ENCODE measurements at places on chromosomes 6 and 20.

DNA sequence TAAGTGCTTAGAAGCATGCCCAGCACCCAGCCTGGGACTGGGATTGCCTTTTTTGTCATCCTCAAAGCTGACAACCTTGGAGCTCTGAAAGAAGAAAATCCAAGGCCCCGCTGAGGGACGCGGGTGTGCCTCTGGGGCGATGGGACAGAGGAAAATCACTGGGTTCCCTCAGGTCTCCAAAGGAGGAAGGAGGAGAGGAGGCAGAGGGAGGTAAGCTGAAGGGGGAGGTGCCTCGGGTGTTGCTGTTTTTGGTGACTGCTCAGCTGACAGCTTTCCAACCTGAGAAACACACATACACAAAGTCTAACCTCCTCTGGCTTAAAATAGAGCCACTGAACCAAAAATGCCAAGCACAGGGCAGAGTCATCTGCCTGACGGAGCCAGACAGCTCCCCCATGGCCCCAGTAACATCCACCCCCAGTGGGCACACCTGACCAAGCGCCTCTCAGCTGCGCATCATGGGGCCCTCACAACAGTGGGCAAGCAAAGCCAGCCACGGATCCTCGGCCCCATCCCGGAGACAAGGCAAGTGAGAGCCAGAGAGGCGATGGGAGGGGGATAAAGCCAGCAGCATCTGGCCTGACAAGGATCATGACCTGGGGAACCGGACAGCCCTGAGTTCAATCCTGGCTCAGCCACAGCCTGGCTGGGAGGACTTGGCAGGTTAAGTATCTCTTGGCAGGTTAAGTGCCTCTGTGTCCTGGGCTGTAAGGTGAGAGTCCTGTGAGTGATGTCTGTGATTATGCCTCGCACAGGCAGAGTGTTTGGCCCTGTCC lies 3.2 kb upstream of the KCNK15 start:
- no peak for DNase-seq

- DNase-seq, result no peak
Observed at GRCh38 chr20:19000078-19000477, 186.5 kb downstream of the SCP2D1 start.

DNA sequence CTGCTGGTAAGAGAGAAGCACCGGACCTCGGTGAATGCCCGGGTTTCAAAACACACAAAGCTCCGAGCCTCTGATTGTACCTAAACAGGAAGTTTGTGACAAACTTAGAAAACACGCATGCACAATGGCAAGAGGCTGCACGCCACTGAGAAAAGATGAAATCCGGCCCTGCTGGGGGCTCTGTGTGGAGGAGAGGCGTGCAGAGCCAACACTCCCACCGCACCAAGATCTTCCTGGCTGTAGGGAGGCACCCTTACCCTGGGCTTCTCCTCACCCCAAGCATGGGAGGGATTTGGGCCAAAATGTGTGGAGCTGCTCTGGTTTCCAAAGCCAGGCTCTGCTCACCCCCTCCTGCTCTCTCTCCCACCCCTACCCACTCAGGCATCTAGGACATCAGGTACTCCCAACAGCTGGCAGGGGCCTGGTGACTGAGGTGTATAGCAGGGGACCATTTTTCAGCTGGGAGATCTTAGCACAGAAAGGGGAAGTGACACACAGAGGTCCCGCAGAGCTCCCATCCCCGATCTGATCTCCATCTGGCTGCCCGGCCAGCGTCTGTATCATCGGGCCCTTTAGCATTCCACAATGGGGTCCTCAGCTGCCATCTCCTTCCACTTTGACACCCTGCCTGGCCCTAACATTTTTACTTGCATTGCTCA lies 84.2 kb downstream of the TRERF1 start:
- DNase-seq, result peak; percentile 37

- DNase-seq, result no peak
Observed at GRCh38 chr6:82589509-82590206, 226.0 kb downstream of the TPBG start.

DNA sequence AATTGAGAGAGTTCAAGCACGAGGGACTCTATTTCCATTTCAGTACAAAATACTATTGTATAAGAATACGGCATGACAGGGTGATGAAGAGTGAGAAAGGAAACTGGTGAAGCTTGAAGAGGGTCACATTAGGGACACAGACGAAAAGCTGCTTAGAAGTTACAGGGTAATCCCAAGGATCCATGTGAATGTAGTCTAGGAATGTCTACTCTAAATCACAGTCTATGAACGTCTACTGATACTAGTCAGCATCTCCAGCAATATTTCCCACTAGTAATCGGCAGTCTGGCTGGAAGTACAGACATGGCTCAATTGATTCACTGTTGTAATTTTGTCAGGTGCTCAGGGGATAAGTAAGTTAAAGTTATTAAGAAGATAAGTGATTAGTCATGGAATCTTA lies 156.4 kb downstream of the ASCC3 start:
- no peak for DNase-seq

- no peak for DNase-seq
Observed at GRCh38 chr6:130034378-130035146, 16.2 kb downstream of the L3MBTL3 start.
